ENCODE measurements at places on chromosomes 1 and 21. TPM values are rescaled to one million over a fixed set of nuclear protein-coding genes. Genes with fewer than 3 reads are reported as not detected.
A peak's percentile ranks its signal among the peaks of the same experiment; 100 is the strongest.

GRCh38 chr1:1869469-1869868 lies 21.4 kb downstream of the GNB1 start:
- no peak for DNase-seq

CLDN19 gene
- total RNA-seq, result not detected

GABPB2 gene
- total RNA-seq, result 5.6 TPM

- DNase-seq, result no peak
These were observed 136.1 kb downstream of the SIPA1L2 start for GRCh38 chr1:232493869-232494268.

DNA sequence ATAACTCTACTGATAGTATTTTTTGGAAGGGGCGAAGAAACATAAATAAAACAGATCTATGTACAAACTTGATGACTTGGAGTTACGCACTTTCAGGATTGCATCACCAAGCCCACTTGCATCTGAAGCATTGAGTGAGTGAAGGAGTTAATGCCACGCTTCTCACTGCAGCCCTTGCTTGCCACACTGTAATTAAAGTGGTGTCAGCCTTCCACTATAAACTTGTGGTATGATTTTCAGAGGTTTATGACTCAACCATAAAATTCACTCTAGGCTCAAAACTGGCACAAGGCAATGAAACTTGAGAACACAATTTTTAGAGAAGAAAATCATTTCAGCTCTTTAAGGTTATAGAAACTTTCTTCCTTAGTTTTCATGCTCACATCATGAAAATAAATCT lies 93.9 kb upstream of the PRMT6 start:
- no peak for DNase-seq

- no peak for DNase-seq
These were observed 41.2 kb upstream of the CYP2J2 start for GRCh38 chr1:59967780-59968179.

DNA sequence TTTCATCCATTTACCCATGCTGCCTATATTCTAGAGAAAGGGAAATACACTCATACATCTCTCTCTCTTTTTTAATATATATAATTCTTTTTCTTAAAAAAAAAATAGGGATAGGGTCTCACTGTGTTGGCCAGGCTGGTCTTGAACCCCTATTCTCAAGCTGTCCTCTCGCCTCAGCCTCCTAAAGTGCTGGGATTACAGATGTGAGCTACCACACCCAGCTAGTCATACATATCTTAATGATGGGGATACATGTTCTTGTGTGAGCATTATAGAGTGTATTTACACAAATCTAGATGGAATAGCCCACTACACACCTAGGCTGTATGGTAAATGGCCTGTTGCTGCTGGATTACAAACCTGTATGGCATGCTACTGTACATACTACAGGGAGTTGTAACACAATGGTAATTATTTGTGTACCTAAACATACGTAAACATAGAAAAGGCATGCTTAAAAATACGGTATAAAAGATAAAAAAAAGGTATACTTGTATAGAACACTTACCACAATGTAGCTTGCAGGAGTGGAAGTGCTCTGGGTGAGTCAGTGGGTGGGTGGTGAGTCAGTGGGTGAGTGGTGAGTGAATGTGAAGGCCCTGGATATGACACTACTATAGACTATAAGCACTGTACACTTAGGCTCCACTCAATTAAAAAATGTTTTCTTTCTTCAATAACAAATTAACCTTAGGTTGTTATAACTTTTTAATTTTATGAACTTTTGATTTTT lies 72.9 kb downstream of the IVNS1ABP start:
- no peak for DNase-seq

DNA sequence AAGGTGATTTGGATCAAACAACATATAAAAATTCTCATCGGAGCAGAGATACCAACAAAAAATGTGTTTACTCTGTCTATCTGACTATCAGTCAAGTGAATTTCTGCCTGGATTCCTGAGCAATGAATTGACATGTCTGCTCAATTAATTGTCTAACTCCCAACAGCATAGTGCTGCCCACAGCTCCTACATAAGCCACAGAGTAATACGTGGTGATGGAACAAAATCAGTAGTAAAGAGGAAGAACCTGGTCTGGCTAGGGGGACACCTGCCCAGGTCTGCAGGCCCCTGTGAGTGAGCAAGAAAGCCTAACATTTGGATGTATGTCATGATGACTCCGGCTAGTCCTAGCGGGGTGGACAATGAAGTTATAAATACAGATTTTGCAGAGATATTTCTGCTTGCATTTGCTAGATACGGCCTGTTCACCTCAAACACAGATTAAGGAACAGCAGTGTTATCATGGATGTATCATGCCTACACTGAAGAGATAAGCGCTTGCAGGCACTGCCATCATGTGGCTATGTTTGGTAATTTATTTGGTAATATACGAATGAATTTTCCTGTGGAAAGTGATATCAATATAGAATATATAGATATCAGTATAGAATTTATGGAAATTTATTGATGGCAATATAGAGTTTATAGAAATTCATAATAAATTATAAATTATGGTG lies 69.6 kb upstream of the LRRC8B start:
- peak; percentile 52 for DNase-seq

- DNase-seq, result peak; percentile 78
These were observed 590 bp downstream of the FOXJ3 start for GRCh38 chr1:42334240-42335049.

ADAMTSL4 gene
- total RNA-seq, result 0.25 TPM

C8B gene
- total RNA-seq, result not detected

DNA sequence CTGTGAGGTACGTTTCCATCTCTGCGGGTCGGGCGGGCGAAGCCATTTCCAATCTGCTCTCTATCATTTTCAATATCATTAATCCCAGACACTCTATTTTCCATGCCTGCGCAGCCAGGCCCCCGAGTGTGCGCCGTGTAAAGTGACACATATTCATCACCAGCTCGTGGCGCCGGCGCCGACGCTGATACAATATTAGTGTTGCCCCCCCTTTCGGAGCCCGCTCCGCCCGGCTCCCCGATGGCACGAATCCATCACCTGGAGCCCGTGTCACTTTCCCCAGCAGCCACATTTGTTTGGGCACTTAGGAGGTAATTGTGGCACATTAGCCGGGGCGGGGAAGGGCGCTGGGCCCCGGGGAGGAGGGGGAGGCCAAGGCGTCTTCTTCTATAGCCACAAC lies 33.7 kb upstream of the DMBX1 start:
- DNase-seq, result no peak

MROH9 gene
- not detected for total RNA-seq

GRCh38 chr1:161082996-161083747 lies 6.2 kb downstream of the NECTIN4 start:
- no peak for DNase-seq

DNA sequence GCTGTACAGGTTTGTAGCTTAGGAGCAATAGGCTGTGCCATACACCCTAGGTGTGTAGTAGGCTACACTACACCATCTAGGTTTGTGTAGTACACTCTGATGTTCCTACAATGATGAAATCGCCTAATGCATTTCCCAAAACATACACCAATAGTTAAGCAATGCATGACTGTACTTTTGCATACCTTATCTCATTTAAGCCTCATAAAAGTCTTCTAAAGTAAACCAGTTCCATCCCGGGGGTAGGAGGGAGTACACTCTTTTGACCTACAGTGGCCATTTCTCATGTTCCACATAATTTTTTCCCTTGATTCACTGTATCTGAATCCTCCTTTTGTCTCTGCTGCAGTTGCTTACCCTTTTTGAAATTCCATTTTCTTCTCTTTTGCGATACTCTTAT lies 12.2 kb downstream of the TRMT13 start:
- DNase-seq, result no peak

DNA sequence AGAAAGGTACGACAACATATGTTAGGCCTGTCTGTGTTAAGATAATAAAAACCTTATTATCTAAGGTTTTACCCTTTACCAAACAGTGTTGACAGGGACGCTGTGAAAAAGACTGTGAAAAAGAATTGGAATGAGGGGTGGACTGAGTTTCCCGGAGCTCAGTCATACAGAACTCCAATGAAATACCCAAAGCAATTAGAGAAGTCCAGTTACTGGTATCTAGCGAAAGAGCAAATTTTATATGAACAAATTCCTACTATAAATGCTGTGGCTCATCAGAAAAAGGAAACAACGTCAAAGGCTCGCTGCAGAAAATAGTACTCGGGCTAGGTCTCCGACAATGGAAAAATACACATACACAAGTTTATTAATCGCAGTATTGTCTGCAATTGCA lies 708 bp upstream of the RBBP5 start:
- peak; percentile 22 for DNase-seq

DNA sequence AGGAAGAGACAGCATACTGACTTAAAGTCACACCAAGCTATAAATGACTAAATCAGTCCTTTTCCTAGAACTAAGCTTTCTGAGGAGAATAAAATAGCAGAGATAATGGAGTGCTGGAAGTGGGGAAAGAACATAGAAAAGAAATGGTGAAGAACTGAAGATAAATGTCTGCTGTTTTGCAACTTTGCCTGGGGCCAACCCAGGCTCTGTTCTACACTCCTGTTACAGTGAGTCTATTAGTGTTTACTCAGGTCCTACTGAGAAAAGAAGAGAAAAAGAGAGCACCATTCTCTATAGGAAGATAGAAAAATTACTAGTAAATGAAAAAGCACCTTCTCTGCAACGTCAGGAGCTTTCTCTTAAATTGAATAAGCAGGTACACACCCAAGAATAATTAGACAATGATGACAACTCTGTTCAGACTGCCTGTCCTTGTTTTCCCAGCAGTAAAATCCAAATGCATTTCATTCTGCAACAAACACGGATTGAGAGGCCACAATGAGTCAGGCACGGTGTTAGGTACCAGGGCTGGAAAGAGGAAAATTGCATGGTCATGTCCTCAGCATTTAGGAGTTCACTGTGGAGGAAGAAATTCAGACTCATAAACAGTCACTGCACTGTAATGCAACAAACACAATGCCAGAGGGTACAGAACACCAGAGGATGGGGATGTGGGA lies 139.4 kb upstream of the CAMK1G start:
- DNase-seq, result no peak

DNA sequence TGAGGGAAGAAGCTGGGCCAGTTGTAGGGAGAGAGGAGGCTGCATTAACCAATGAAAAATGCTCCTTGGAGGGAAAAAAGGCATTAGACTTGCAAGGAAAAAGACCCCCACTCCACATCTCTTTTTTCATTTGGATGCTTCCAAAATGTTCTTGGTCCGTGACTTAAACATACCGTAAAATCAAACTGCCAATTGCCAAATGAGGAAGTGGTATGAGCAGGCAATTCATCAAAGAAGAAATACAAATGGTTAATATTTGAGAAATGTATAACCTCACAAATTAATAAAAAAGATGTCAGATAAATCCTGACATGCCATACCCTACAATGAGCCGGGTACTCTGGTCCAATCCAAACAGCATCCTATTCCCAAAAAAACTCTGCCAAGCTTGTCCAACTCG lies 30.6 kb downstream of the KANK4 start:
- no peak for DNase-seq

- peak; percentile 83 for DNase-seq
These were observed 117.2 kb downstream of the SLC25A24 start for GRCh38 chr1:108082738-108083562.

KCNQ4 gene
- not detected for total RNA-seq

GRCh38 chr1:7752512-7753417 lies 18.3 kb upstream of the VAMP3 start:
- peak; percentile 48 for DNase-seq

GRCh38 chr1:40894455-40894854 lies 32.3 kb upstream of the CITED4 start:
- DNase-seq, result no peak

DNA sequence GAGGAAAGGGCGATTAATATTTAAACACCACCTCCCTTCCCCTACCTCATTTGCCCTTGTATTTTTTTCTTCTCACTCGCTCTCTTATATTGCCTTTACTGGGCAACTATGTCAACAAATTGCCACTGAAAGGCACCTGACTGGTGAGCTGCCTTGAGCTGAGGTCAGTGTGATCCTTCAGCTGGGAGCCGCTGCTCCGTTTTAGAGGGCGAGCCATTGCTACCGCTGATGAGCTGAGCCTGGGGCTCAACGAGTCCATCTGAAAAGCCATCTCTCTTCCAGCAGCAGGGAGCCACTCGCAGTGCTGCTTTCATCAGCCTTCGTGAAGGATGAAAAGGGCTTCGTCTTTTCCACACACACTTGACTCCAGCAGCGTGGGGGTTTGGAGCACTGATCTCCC lies 108.0 kb upstream of the KIF26B start:
- no peak for DNase-seq

DNA sequence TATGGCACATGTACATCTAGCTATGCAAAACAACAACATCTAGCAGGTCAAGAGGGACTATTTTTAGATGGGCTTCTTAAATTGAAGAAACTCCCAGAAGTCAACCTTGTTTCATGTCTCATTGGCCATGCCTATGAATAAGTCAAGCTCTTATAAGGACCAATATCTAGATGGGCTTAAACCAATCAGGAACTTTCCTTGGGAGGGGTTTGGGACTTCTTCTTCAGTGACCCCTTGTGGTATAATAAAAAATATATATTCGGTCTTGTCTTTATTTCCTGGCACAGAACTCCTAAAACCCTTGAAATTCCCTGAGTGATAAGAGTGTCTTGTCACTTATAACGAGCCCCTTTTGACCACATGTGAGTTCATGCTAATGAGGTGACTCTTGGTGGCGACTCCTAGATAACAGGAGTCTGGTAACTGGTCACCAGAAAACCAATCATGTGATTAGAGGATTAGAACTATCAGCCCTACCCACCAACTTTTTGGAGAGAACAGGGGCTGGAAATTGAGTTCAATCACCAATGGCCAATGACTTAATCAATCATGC lies 218.3 kb downstream of the HHIPL2 start:
- DNase-seq, result no peak

GJA8 gene
- total RNA-seq, result not detected

DNA sequence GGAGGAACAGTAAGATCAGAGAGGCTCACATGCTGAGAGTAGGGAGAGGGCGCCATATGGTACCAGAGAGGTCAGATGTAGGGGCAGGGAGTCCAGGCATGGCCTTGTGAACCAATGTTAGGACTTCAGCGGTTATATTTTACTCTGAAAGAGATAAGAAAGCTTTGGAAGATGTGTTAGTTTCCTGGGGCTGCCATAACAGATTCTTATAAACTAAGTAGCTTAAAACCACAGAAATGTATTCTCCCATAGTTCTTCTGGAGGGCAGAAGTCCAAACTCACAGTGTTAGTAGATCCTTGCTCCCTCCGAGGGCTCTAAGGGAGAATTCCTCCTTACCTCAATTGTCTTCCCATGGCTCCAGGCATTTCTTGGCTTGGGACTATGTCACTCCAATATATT lies 502.5 kb upstream of the ADGRL2 start:
- no peak for DNase-seq

- no peak for DNase-seq
These were observed 9.0 kb downstream of the TBX15 start for GRCh38 chr1:118978914-118979701.

C1orf210 gene
- total RNA-seq, result not detected
